NCI-H460 (cell line): ENCODE measurements at places on chromosomes 7 and 10.
A peak's percentile ranks its signal among the peaks of the same experiment; 100 is the strongest.

GRCh38 chr7:142638581-142638980, 110.7 kb upstream of the PRSS1 start:
- no peak for DNase-seq

DNA sequence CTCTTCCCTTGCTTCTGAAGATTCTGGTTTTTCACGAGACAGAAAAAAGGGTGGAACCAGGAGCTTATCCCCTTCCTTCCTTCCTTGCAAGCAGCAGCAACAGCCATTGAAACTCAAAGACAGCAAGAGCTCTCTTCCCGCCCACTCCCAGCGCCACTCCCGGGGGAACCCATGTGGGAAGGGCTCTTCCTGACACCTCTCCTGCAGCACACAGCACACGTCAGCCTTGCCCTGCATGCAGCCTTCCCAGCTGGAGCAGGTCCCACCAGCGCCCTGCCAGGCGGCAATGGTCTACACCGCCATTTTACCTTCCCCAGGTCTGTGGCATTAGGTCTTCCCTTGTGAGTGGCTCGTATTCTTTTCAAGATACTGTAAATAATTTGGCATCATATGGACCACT, 161.8 kb downstream of the MGMT start:
- no peak for DNase-seq

DNA sequence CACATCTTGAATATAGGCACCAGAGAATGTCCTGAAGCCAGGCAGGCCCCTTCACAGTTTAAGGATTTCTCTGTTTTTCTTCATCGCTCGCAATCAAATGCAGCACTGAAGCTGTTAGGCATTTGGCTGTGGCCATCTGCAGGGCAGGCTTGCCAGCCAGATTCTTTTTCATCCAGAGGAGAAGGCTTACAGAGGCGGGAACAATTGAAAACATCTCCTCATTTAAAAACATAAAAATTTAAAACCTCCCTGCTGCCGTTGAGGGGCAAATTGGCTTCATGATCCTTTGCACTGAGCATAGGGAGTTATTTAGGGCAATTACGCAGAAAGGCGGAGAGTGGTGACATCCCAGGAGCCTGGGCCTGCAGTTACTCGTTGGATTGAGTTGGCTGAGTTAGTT, 500.0 kb downstream of the TYW1 start:
- no peak for DNase-seq

DNA sequence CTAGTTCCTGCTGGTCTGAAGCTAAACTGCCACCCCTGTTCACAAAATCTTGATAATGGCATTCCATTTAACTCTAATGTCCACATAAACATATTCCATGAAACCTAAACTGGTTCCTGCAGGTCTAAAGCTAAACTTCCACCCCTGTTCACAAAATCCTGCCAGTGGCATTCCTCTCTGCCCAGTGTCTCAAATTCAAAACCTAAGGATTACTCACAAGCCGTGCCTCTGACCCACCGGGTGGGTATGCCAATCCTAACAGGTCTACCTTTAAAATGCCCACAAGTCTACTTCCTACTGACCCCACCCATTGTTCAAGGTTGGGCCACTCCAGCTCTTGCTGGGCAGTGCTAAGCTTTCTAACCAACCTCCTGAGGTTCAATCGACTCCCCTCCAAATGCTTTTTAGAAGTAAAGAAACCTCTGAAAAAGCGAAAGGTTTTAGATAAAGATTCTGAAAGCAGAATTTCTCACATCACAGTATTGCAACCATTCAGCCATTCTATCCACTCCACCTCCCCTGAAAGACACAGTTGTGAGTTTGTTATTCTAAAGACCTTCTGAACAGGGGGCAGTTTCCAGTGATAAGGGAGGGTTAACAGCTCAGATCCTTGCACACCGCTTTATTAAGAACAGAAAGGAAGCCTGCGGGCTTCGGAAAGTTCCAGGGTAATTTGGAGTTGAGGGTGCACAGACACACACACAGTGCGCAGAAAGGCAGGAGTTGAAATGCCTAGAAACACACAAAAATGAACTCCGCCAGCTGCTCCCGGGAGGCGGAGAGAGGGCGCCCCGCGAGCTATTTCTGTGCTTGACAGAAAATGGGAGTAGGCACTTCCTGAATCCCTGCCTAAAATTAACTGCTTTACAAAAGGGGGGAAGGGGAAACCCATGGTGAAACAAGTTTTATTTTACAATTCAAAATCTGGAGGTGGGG, 87.7 kb downstream of the TNS3 start:
- DNase-seq: no peak

- no peak for DNase-seq
Measured at GRCh38 chr7:1624999-1625927, 44.8 kb upstream of the ELFN1 start.

GRCh38 chr7:132666071-132666773, 90.0 kb upstream of the PLXNA4 start:
- DNase-seq: no peak

GRCh38 chr7:36312064-36312914, 77.4 kb upstream of the ANLN start:
- DNase-seq: peak; percentile 23

DNA sequence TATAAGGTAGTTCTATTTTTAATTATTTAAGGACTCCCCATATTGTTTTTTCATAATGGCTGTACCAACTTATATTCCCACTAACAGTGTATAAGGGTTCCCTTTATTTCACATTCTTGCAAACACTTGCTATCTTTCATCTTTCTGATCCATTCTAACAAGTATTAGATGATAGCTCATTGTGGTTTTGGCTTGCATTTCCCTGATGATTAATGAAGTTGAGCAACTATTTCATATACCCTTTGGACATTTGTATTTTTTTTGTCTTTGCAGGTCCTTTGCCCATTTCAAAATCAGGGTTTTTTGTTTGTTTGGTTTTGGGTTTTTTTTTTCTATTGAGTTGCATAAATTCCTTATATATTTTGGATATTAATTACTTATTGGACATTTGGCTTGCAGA, 107.2 kb downstream of the EPC1 start:
- DNase-seq: no peak

DNA sequence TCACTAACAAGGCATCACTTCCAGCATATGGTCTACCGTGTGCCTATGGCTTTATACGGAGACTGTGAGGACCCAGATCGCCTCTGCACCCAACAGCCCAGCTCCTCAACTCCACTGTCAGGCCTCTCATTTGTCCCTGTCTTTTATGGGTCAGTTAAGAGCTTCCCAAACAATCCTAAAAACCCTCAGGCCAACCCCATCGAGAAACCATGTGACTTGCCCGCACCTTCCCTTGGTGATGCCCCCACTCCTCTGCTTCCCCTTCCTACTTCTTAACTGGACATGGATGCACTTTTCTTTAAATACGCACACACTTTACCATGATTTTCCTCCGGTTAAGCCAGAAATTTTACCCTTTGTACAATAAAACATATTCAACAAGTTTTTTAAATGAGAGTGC, 46.8 kb downstream of the BAIAP2L1 start:
- DNase-seq: no peak
